ENCODE measurements at places on chromosomes 2 and 18. TPM values are rescaled to one million over a fixed set of nuclear protein-coding genes. Genes with fewer than 3 reads are reported as not detected.
A peak's percentile ranks its signal among the peaks of the same experiment; 100 is the strongest.

- no peak for DNase-seq
Measured at GRCh38 chr2:98946855-98947254, 10.8 kb upstream of the CRACDL start.

DNA sequence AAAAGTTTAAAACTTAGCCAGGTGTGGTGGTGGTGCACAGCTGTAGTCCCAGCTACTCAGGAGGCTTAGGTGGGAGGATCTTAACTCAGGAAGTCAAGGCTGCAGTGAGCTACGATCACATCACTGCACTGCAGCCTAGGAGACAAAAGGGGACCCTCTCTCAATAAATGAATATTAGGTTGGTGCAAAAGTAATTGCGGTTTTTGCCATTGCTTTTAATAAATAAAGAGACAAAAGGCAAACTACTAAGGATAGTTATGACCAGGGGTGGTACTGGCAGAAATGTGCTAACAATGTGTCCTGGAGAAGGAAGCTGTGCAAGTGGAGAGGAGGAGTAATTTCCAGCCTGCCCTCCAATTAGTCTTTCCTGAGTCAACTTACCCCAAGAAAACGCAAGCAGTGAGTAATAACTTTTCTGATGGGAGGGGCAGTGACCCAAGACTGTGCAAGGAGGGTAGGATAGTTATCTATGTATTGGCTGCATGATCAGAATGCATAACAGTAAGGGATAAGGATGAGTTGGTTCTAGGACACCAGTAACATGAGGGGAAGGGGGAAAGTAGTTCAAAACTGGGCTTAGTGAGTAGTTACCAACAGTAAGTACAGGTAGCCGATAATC lies 1.5 kb downstream of the EXOC6B start:
- DNase-seq, result peak; percentile 20

Gene GAREM2
- 23.8 TPM for total RNA-seq

GRCh38 chr2:149152469-149152953 lies 114.0 kb downstream of the LYPD6B start:
- DNase-seq, result peak; percentile 36

DNA sequence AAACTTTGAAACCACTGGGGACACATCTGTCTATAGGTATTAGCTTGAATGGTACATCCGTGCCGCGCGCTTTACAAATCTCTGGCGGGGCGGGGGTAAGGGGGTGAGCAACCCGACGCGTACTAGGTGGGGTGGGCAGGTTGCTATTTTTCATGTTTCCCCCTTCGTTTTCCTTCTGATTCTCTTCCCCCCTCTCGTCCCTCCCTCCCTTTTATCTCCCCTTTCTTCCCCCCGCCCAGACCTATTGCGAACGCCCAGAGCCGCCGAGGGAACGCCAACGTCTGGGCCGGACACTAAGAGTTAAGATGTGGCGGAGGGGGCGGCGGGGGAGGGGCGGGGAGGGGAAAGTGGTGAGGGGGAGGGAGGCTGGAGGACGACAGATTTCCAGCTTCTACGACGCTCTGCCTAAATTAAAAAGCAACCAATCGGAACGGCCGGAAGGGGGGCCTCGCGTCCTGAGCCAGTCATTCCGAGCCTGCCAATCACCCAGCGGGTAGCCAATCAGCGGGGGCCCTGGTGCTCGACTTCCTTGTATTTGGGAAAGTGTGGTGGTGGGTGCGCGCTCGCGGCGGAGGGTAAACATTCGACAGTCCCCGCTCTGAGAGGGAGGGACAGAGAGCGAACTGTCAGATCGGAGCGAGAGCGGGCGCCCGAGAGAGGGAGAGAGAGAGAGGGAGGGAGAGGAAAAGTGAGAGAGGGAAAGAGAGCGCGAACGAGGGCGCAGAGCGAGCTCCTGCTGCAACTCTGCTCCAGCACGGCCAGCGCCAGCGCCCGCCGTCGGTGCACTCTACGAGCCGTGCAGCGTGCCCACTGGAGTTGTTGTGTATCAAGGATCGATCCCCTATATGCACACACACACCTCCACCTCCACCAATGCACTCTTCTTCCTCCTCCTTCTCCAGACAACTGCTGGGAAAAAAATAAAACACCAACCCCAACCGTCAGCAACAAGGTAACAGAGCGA lies at the start of gene POU3F3:
TSS of gene POU3F3 (plus strand) at position 582 of the 964 bp plus-strand sequence. CDS start 1,396 bp downstream, outside the sequence.
- DNase-seq, result peak; percentile 99

DNA sequence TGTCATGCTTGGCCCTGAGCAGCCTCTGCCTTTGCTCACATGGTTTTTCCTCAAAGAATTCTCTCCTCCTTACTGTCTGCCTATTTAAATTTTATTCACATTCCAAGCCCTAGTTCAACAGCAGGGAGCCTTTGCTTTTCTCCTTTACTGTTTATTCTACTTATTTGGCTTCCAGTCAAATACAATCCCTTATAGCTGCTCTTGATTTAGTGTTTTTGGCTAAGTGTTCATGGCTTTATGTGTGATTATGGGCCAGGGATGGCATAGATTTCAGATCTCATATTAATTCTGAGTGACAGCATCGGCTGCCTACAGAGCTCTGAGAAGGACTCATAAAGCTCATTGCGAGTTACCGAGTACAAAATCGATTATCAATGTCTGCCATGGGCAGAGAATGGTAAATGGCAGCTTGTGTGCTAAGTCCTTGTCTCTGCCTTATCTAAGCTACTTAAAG lies 106.7 kb downstream of the METTL8 start:
- DNase-seq, result peak; percentile 86

DNA sequence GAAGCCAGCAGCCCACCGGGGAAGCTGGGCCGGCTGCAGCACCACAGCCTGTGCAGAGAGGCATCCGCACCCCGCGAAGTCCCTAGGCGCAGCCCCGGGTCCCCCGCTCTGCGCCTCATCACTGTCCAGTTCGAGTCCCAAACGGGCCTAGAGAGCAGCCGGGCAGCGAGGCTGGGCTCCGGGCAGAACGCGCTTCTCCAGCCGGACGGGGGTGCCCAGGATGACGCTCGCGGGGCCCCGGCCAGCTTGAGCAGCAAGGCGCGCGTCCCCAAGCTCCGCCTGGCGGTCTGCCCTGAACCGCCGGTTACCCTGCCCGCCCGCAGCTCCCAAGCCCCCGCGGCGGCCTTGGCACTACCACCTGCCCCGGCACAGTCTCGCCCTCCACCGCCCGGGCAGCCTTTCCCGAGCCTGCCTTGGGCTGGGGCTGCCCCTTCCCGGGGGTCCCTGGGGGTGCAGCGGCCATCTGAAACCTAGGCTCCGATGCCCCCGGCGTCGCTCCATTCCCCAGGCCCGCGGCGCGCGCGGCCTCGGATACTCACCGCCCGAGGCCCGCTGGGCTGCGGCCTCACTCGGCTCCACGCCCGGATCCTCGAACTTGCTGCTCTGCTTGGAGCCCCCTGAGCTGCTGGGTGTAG lies 591 bp downstream of the SLC16A14 start:
- DNase-seq, result peak; percentile 82

DNA sequence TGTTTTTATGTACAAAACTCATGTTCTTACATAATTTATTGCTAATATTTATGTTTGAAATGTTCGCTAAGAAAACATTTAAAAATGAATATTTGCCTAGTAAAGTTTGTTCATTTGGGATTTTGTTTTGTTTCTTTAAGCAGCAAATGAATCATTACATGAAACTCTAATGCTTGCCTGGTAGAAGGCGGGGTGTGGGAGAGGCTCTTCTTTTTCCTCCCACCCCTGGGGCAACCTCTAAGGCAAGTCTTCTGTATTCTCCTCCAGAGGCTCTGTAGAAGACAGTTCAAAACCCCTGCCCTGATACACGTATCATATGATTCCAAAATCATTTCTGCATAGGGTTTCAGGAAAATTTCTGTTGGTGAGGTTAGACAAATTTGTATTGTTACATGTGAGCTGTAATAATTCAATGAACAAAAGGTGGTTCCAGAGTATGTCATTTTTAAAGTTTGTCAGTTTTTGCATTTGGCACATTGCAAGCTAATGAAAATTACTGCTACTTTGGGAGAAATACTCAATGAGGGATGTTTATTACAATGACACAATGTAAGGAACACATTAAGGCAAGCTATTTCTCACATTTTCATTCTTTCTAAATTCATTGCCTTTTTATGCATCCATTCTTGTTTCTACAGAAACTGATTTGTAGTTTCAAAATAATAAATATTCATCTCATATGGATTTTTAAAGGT lies 302.3 kb upstream of the UBE2E3 start:
- DNase-seq, result no peak

GRCh38 chr2:607172-607571 lies 70.0 kb downstream of the TMEM18 start:
- no peak for DNase-seq

Gene GCG
- not detected for total RNA-seq

Gene NRBP1
- total RNA-seq, result 128 TPM

Gene OXER1
- total RNA-seq, result 0.69 TPM

GRCh38 chr18:48142353-48142752 lies 211.9 kb upstream of the SMAD2 start:
- DNase-seq, result no peak

Gene ASPRV1
- 1.4 TPM for total RNA-seq

DNA sequence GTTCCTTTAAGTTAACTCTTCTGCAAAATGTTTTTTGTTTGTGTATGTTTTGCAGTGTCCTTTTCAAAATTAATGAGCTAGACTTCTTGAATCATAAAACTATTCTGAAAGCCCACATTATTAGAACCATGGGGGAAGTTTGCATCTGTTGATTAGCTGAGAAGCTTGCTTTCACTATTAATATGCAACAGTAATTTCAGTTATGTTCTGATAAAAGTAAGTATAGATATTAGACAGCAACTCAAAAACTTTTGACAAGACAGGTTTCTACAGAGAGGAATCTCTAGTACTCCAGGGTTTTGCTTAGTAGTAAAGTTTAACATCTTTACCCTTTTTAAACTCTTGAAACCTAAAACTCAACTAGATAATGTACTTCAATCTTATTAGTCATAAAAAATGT lies 147.8 kb downstream of the UBE2E3 start:
- no peak for DNase-seq

DNA sequence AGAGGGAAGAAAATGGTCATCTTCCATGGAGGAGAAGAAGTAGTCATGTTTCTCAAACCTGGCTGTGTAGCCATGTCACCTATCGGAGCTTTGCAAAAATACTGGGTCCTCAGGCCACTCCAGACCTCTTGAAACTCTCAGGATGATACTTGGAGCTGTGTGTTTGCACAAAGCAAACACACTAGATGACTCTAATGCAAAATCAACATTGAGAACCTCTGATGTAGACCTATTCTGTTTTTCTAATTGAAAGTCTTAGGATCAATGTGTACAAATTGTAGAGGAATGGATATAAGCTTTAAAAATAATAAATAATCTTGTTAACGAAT lies 444.3 kb downstream of the RND3 start:
- DNase-seq, result no peak

Gene ADCY3
- 30.1 TPM for total RNA-seq

Gene GPR45
- total RNA-seq, result 0.23 TPM

DNA sequence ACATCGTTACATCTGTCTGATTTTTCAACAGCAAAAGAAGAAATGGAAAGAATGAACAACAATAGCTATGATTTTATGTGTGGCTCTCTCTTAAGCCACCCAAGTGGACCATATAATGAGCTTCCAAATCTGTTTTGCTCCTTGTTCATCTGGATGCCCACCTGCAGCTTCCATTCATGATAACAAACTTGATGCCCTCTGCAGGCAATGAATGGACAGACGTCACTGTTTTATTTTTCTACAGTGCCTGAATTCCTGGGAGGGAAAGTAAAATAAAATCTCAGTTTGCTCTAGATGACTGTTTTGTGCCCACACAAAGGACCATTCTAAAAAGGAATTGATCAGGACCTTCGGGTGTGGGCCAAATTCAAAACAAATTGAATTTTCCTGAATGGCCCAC lies 5.0 kb downstream of the MREG start:
- no peak for DNase-seq

GRCh38 chr2:31979956-31980355 lies 30.9 kb downstream of the MEMO1 start:
- DNase-seq, result no peak

Gene ITPRIPL1
- total RNA-seq, result 9.3 TPM

- DNase-seq, result no peak
Measured at GRCh38 chr2:214379227-214379626, 31.6 kb upstream of the VWC2L start.

Gene SH3BP4
- total RNA-seq, result 57.6 TPM

DNA sequence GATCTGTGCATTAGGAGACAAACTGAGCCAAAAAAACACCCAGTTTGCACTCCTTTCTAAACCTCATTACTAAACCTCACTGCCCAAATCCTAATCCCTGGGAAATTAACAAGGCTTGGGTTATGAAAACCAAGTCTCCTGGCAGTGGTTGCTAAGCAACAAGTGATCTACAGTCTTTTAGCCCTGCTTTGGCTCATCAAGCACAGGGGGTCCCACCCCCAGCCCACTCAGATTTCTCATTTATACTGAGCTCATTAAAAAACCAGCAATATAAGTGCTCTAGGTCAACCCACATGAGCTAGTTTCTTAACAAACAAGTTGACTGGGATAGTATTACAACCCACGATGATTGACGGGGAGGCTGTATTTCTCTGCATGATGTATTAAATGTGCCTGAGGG lies 18.4 kb downstream of the DNER start:
- DNase-seq, result no peak

DNA sequence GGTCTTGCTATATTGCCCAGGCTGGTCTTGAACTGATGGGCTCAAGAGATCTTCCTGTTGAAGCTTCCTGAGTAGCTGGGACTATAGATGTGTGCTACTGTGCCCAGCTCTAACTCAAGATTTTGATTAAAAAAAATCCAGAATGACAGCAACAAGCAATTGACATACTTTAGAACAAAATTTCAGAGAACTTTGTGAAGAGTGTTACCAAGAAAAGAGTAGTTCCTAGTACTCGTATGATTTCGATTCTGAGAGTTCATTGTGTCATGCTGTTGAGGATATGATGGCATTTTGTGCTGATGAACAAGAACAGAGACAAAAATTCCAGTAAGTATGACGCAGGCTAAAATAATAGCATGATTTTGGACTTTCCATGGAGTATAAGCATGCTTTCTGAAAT lies 90.2 kb upstream of the TWSG1 start:
- no peak for DNase-seq

Gene SERPINB12
- not detected for total RNA-seq

Gene HSPE1
- 328 TPM for total RNA-seq

Gene ARHGEF33
- total RNA-seq, result 0.10 TPM

DNA sequence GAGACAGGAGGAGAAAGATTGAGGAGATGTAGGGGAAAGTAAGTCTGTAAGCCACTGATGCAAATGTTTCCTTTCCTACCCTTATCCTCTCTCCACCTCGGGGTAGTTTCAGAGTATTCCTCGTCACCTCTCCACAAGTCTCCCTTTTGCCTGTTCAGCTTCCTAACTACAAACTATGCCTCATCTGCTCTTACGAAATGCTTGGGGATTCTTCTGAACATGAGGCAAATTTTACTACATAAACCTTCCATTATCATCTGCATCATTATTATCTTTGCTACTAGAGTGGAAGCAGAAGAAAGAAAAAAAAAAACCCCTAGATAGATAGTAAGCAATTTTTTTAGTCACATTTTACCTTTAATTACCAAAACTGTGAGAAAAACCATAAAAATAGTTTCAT lies 43.1 kb upstream of the CWC22 start:
- no peak for DNase-seq

DNA sequence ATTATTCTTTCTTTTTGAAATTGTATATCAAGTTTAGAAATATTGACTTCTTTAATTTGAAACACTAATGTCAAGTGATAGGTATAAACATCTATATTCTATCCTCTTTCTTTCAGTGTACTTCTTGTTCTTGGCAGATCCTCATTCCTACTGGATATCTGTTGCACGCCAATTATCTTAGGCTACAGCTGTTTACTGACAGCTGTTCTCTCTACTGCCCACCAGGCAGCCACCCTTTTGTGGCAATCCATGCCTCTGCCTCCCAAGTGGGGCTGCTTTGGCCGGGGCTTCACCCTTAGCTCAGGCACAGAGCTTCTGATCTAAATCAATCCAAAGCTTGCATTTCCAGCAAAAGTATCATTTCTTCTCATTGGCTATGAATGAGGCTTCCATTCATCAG lies 50.6 kb upstream of the ITSN2 start:
- DNase-seq, result no peak

Measured in GM23338 (cell line).